ENCODE measurements at places on chromosomes 5 and 9.

DNA sequence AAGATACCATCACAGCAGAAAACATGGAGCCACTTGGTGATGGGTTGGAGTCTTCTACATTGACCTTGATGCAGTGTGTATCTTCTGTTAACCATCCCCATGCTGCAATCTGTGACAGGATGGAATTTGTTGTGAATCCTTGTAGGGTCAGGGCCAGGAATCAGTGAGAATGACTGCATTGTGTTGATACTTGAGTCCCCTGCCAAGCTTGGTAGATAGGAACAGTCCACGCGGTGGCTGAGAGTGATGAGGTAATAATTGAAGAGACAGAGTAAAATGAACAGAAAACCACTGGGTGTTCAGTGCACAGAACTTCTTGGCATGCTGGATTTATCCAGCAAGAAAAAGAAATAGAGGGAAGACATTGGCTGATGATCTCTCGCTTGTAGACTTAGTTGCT is 217.5 kb downstream of the MAN2A1 start:
- DNase-seq = no peak

DNA sequence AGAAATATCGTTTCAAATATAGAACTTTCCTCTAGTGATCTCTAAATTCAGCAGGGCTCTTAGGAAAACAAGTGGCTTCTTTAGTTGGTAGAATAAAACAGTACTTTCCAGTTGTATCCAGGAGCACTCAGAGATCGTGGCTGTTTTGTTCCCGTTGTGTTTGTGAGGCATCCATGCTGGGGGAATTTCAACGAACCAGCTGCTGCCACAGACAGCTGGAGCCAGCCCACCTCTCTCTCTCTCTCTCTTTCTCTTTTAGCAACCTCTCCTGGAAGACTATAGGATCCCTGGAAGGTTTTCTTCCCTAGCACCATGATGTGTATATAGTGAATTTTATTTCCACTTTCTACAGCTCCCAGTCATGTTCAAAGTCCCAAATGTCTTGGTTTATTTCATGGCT is 1116.0 kb upstream of the SEMA6A start:
- DNase-seq = no peak

- peak; percentile 49 for DNase-seq
Measured at GRCh38 chr5:68216245-68217046, 890 bp downstream of the PIK3R1 start.

DNA sequence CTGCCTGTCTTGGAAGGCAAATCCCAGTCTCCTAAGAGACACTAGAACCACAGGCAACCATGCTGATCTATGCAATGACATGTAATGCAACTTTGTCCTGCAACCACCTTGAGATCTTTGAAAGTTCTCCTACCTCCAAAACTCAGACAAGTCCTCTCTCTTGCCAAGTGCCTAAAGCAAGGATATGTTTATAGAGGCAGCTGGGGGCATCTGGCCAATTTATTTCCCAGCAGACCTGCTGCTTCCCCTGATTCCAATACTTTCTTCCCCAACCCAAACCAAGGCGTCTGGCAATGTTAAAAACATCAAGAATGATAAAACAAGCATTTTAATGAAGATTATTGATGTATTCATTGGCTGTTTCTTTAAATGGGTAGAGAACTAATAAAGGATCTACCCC is 138.4 kb downstream of the DOCK8 start:
- no peak for DNase-seq

DNA sequence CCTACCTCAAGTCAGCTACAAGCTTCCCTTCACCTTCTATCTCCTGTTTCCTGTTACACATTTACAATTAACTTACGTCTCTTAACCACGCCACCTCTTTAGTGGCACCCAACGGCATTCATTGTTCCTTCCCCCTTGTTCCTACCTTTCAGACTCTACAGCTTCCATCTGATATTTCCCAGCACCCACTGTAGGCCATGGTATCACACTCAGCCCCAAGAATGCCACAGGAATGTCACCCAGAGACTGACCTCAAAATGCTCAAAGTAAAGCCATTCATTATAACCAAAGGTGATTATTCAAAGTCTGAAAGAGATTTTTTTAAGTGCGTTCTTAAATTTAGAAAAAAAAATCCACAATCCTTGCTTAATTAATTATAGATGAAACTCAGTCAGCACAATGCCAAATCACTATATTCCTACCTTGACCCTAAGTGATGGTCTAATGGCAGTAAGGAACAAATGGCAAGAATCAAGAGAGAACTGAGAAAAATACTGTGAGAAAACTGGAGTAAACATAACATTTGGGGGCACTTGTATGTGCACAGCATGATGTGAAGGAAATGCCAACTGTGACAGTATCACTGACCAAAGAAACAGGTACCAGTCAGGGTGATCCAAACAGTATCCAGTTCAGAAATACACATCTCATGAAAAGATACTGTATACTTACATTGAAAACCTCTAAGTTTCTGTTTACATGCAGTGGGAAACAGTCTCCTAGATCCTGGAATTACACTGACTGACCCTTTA is 52.1 kb downstream of the CTNND2 start:
- DNase-seq = no peak

GRCh38 chr9:107488375-107489143 is 1.0 kb downstream of the KLF4 start:
- DNase-seq = no peak

- no peak for DNase-seq
Measured at GRCh38 chr5:14901462-14902051, 30.0 kb upstream of the ANKH start.

DNA sequence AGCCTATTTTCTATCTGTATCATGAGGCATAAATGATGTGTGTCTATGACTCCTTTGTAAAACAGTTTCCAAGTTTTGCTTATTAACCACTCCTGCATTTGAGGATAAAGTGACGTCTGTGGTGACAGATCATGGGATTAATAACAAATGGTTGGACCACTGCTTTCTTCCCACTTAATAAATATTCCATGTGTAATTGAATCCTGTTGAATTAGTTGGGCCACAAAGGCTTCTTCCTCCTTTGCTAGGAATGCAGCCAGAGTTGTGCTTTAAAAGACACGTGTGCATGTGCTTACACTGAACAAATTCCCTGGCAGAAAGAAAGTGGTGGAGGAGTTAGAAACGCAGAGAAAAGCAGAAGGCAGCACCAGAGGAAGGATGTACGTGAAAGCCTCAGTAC is 150.2 kb downstream of the ACTBL2 start:
- no peak for DNase-seq

All from T-helper 22 cell (primary cell).